Activated naive CD8-positive, alpha-beta T cell treated with anti-CD3 and anti-CD28 coated beads, Interleukin-2, amount 50 U/mL, for 24 hours (primary cell): ENCODE measurements at places on chromosomes 7 and 10.

DNA sequence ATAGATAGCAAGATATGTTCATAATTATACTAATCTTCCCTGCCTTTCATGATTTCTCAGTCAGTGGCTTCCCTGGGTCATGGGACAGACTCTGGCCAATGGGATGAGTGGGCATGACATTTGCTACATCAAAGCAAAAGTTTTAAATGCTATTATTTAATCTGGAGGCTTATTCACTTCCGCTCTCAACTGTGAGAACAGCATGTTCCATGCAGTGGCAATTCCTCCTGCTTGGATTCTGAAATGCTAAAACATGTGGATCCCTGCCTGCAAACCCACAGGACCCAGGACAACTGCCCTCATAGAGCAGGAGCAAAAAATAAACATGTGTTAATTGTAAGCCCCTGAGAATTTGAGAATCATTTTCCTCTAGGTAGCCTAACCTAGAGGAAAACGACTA lies 1412.4 kb upstream of the CELF2 start:
- H3K4me1 ChIP-seq, result no peaks in the 10 kb centered on the region
- H3K27me3 ChIP-seq, result no peaks in the 10 kb centered on the region
- H3K27ac ChIP-seq, result no peak overlapping the region
- DNase-seq, result no peak

GRCh38 chr10:79319115-79319771 lies 28.0 kb upstream of the PPIF start:
- peaks cover 84% of the 10 kb centered on the region for H3K4me1 ChIP-seq
- no peak for DNase-seq
- H3K27me3 ChIP-seq, result peaks cover 3% of the 10 kb centered on the region
- no peak overlapping the region for H3K4me3 ChIP-seq
- H3K36me3 ChIP-seq, result peaks cover 3% of the 10 kb centered on the region

DNA sequence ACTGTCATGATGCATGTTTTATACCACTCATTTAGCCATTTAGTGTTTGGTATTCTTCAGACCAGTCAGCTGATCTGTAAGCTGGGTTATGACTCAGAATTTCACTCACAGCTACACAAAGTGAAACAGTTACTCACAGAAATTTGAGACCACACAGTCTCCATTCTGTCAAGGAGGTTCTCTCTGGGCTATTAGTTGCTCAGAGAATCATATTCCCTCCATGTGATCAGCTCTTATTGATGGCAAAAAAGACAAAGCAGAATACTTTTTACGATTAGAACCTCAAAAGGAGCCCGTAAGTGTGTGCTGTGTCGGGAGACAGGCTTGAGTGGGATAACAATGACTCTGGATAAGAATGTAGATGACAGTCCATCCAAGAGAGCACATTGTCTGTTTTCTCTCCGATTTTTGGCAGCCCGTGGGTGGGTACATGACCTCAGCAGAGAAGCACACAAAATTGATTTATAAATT lies 277.6 kb upstream of the SORCS1 start:
- H3K4me1 ChIP-seq, result no peaks in the 10 kb centered on the region
- no peak overlapping the region for H3K27ac ChIP-seq
- DNase-seq, result no peak

- H3K27me3 ChIP-seq, result peaks cover 3% of the 10 kb centered on the region
- H3K27ac ChIP-seq, result no peak overlapping the region
- no peaks in the 10 kb centered on the region for H3K4me1 ChIP-seq
These were observed 44.5 kb downstream of the KCNMA1 start for GRCh38 chr10:77592946-77593636.

DNA sequence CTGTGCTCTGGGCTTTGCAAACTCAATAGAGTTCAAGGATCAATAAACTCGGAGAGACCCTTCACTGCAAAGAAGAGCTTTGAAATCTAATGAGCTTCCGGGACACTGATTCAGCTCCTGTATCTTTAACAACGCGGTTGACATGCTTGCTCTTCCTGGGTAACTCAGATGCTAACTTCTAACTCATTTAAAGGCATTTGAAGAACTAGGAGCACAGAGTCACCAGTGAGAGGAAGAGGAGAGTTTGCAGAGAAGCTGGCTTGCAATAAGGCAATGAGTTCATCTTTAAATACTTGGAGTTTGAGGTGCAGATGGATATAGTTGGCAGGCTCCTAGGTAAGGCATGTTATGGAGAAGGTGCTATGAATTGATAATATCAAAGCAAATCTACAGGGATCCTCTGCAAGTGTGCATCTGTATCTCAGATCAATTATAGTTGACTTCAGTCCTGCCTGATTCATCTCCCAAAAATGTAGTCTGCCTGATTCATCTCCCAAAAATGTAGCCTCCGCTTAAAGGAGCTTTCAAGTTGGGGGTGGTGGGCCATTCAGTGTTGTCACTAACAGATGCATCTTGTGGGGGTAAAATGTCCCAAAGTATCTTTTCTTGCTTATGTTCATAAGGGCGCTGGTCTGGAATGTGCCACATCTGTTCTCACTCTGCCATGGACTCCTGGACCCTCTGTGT lies 182.5 kb upstream of the PRSS58 start:
- H3K27me3 ChIP-seq, result no peaks in the 10 kb centered on the region
- no peak for DNase-seq
- H3K36me3 ChIP-seq, result no peaks in the 10 kb centered on the region

GRCh38 chr10:61618388-61618961 lies 44.3 kb upstream of the CABCOCO1 start:
- no peak overlapping the region for H3K27ac ChIP-seq
- no peak for DNase-seq
- no peaks in the 10 kb centered on the region for H3K4me1 ChIP-seq
- H3K4me3 ChIP-seq, result no peak overlapping the region

DNA sequence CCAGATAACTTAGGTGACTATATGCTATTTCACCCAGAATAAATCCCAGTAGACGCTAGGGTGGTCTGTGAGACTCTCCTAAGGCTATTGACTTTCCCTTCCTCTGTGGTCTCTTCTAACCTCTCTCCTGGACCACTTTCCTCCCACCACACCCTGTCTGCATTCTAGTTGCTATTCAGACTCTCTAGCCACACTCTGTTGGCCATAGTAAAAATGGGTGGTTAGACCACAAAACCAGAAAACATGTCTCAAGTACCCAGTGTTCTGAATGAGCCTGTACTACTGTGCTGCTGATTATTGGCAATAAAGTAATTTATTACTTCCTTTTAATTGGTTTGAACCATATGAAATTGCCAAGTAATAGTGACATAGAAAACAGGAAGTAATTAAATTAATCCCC lies 240.8 kb downstream of the KIF20B start:
- peaks cover 7% of the 10 kb centered on the region for H3K4me1 ChIP-seq
- H3K4me3 ChIP-seq, result no peak overlapping the region
- H3K36me3 ChIP-seq, result no peaks in the 10 kb centered on the region
- H3K27ac ChIP-seq, result no peak overlapping the region
- H3K27me3 ChIP-seq, result no peaks in the 10 kb centered on the region

DNA sequence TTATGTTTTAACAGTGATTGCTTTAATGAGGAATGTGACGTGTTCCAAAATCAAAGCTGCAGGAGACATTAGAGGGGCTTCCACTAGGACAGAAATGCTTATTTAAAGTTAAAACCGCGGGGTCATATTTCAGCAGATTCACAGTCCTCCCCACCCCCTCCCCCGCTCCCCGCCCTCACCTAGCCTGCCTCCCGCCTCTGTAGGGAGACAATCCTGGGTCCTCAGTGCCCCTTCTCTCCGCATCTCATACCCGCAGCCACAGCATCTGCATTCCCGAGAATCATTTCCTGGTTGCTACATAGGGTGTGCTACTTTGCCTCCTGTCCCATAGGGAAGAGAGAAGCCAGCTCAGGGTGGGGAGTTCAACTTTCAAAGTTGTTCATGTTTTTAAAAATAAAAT lies 3.1 kb upstream of the DRGX start:
- H3K27me3 ChIP-seq, result peaks cover 65% of the 10 kb centered on the region
- no peaks in the 10 kb centered on the region for H3K36me3 ChIP-seq
- no peak for DNase-seq
- H3K27ac ChIP-seq, result no peak overlapping the region

- H3K36me3 ChIP-seq, result no peaks in the 10 kb centered on the region
- H3K27ac ChIP-seq, result no peak overlapping the region
- H3K27me3 ChIP-seq, result peaks cover 10% of the 10 kb centered on the region
- no peak for DNase-seq
- no peak overlapping the region for H3K4me3 ChIP-seq
These were observed 53.4 kb downstream of the WNT2 start for GRCh38 chr7:117269417-117269816.

DNA sequence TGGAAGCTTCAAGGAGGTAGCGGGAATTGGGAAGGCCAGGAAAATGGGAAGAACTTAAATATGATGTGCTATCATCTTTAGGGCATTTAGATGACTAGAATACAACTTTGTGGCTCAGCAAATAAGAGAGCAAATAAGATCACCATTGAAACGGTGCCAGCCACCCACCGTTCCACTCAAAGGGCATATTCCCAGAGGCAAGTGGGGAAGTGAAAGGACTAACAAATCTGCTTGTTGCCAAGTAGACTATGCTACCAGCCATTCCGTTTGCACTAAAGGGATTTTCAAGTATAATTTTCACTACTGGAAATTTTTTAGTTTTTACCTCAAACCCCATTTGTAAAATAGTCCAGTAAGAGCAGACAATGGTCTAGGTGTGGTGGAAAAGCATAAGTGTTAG lies 4.0 kb upstream of the PPP1R3C start:
- peaks cover 13% of the 10 kb centered on the region for H3K4me1 ChIP-seq
- H3K36me3 ChIP-seq, result no peaks in the 10 kb centered on the region
- peaks cover 38% of the 10 kb centered on the region for H3K27me3 ChIP-seq
- H3K27ac ChIP-seq, result no peak overlapping the region
- no peak overlapping the region for H3K4me3 ChIP-seq

GRCh38 chr10:80540981-80541750 lies 3.5 kb downstream of the SH2D4B start:
- peak overlapping the region; percentile 41 for H3K27ac ChIP-seq
- H3K36me3 ChIP-seq, result no peaks in the 10 kb centered on the region
- peak overlapping the region; percentile 5 for H3K4me3 ChIP-seq

GRCh38 chr7:37817591-37817960 lies 30.8 kb upstream of the NME8 start:
- H3K4me1 ChIP-seq, result peaks cover 3% of the 10 kb centered on the region
- DNase-seq, result no peak
- H3K27me3 ChIP-seq, result no peaks in the 10 kb centered on the region

- no peaks in the 10 kb centered on the region for H3K36me3 ChIP-seq
- peaks cover 19% of the 10 kb centered on the region for H3K27me3 ChIP-seq
- no peak overlapping the region for H3K4me3 ChIP-seq
- no peak for DNase-seq
- no peak overlapping the region for H3K27ac ChIP-seq
These were observed 167.3 kb upstream of the MYO3A start for GRCh38 chr10:25766687-25767221.

DNA sequence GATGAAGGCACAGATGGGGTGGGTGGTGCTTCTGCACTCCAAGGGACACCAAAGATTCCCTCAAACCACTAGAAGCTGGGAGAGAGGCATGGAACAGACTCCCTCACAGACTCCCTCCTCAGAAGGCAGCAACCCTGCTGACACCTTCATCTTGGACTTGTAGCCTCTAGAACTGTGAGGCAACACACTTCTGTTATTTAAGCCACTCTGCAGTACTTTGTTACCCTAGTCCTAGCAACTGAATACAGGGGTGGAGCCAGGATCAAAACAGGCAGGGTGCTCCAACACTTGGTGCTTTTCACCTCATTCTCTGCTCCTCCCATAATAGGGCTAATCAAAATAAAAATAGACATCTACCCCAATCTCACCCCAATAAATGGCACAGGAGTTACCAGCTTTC lies 2.3 kb upstream of the GSTO1 start:
- peaks cover 22% of the 10 kb centered on the region for H3K36me3 ChIP-seq
- peaks cover 15% of the 10 kb centered on the region for H3K27me3 ChIP-seq
- no peak for DNase-seq

DNA sequence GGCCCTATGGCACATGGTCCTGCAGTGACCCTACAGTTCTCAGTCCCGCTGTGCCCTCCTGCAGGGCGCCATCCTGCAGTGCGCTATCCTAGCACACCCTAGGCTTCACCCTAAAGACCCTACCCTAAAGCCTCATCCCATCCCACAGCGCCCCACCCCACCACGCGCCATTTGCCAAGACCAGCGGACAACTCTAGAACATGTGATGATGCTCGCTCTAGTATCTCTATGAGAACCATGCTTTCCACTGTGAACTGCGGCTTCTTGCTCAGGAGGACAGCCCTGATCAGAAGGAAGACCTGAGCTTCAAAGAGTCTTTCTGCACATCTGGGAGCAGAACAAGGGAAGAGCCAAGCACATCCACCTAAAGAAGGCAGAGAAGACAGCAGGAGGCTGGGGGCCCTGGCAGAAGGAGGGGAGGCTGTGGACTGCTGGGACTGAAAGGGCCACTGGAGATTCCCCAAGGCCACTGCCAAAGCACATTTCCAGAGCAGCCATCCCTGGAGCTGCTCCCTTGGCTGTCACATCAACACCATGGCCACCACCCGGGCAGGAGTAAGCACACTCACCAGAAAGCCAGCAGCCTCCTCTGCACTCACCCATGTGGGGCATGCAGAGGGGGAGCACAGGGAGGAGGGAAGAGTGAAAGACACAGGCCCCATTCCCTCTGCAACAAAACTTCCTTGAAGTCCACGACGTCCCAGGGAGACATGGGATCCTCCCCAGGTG lies 134.1 kb downstream of the TNS3 start:
- no peaks in the 10 kb centered on the region for H3K4me1 ChIP-seq
- no peak overlapping the region for H3K27ac ChIP-seq
- H3K36me3 ChIP-seq, result no peaks in the 10 kb centered on the region
- H3K4me3 ChIP-seq, result no peak overlapping the region

GRCh38 chr10:93068411-93069244 lies 5.1 kb upstream of the CYP26A1 start:
- peaks cover 88% of the 10 kb centered on the region for H3K27me3 ChIP-seq
- no peak for DNase-seq
- no peak overlapping the region for H3K4me3 ChIP-seq
- H3K36me3 ChIP-seq, result no peaks in the 10 kb centered on the region

DNA sequence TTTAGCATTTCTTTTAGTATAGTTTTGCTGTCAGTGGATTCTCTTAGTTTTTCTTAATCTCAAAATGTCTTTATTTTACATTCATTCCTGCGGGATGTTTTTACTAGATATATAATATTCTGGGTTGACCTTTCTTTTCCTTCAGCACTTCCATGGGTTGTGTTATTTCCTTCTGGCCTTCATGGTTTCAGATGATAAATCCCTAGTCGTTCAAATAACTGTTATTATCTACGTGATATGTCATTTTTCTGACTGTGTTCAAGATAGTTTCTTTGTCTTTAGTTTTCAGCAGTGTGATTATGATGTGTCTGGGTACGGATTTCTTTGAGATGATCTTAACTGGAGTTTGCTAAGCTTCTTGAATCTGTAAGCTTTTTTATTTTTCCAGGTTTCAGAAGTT lies 75.7 kb upstream of the ELN start:
- no peak for DNase-seq
- no peak overlapping the region for H3K4me3 ChIP-seq
